ENCODE measurements at places on chromosomes 2 and 18.
A peak's percentile ranks its signal among the peaks of the same experiment; 100 is the strongest.

DNA sequence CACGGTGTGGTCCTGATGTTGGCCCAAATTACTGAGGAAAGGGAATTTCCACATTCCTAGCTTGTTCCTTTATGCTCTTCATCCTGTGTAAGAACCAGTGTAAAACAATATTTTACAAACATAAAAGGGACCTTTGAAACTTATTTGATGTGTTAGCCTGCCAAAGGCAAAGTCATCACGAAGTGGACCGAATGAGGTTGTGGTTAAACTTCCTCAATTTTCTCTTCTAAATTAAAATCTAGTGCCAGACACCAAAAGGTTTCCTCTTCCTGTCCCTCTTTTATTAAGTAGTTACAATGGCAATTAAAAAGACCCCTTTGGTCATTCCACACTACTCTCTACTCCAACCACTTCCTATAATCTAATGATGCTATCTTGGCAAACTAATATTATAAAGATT is 279.8 kb downstream of the AFF3 start:
- DNase-seq = no peak

DNA sequence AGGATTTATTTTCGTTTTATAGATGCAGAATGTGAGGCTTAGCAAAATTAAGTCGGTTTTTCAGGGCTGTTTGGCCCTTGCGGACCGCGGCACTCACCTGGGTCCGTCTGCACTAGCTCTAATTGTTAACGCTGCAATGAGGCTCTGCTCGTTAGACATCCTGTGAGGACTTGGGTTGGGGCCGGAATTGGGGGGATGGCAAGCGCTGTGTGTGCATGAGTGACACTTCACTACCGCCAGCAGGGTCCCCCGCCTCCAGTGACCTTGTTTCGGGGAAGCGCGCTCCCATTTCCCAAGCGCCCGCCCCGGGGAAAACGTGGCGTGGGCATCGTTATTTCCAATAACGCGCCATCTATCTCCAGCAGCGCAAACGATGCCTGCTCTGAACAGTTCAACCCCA is 54.2 kb downstream of the KCNG2 start:
- no peak for DNase-seq

- no peak for DNase-seq
Observed at GRCh38 chr2:37149626-37150322, 7.0 kb downstream of the EIF2AK2 start.

DNA sequence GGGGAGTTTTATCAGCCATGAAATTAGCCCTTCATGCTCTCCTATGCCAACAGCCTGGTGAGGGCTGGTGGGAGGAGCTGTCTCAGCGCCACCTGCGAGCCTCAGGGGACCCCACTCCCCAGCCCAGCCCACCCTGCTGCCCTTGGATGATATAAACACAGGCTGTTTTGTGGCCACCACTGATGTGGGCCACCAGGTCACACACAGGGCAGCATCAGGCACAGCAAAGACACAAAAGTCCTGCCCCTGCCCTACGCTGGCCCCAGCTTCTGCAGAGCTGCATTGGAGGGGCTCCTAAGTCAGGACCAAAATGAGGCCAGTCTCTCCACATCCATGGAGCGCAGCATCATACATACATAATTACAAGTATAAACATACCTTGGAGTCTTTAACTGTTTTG is 110.6 kb upstream of the TEX51 start:
- no peak for DNase-seq

DNA sequence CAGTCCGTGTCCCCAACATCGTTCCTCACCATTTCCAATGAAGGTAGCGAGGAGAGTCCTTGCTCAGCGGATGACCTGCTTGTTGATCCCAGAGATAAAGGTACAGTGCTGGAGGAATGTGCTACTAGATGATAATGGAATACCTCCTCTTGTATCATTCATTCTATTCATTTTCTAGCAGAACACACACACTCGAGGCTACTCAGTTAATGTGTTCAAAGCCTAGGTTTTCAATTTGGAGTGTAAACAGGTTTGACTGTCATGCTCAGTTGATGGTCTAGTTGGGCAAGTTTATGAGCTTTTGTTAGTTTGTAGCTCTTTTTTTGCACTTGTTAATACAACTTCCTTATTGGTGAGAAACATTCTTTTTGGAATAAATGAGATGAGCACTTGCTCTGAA is 114.2 kb downstream of the ICA1L start:
- DNase-seq = no peak

GRCh38 chr2:168157926-168158325 is 89.5 kb downstream of the STK39 start:
- peak; percentile 82 for DNase-seq

Measured in EH (cell line).